ENCODE measurements at places on chromosomes 6 and 20.

DNA sequence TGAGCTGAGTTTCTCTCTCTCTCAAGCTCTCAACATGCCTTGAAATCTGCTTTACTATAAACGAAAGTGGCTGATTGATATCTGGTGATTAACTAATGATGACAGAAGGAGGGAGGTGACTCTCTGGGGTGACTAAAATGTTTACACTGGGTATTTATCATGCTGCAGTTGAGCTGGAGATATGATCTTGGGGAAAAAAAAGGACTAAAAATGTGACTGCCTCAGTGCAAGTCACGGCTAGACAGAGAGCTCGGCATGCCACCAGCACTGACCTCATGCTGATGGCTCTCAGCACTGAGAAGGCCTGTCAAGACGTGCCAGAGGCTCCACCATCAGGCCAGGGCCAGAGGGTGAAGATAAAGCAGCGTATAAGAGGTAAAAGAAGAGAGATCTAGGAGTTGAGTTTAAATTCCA, 103.1 kb upstream of the SPACA1 start:
- no peak for DNase-seq

DNA sequence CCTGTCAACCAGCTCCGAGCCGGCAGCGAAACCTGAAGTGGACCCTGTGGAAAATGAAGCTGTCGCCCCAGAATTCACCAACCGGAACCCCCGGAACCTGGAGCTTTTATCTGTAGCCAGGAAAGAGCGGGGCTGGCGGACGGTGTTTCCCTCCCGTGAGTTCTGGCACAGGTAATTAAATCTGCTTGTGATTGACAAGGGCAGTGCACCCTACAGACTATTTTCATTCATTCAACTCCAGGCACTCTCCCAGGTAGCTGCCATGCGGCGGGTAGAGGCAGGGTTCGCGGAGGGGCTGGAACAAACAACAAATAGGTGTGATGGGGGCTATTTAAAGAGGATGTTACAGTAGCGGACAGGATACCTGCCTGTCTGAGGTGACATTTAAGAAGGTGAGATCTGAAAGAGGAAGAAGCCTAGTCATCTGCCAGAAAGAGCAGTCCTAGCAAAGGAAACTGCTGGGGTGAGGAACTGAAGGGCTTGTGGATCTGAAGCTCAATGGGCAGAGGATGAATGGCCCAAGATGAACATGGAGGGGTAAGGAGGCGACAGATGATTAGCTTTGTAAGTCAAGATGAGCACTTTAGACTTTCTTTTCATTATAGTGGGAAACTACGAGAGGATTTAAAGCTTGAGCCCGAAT, 810 bp downstream of the MRPL18 start:
- DNase-seq: no peak

- DNase-seq: no peak
Observed at GRCh38 chr6:124723671-124724070, 238.6 kb upstream of the RNF217 start.

GRCh38 chr20:1375515-1375914, 17.3 kb downstream of the FKBP1A start:
- DNase-seq: no peak

- peak; percentile 63 for DNase-seq
Observed at GRCh38 chr6:28807682-28808280, 116.0 kb downstream of the TRIM27 start.

DNA sequence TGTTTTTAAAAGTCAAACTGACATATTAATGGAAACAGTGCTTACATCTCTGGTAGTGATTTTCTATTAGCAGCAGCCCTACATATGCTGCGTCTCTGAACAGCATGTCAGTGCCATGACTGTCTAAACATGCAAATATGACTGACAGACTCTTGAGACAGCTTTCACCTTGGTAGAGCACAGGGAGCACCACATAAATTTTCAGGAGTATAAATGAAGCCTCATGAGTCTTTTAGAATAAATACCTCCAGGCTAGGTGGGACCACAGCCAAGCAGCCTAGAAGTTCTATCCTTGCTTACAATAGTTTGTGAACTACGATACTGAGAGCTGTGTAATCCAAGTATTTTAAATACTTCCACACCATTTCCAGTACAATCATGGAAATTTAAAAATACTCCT, 410.7 kb upstream of the RUNX2 start:
- DNase-seq: no peak

DNA sequence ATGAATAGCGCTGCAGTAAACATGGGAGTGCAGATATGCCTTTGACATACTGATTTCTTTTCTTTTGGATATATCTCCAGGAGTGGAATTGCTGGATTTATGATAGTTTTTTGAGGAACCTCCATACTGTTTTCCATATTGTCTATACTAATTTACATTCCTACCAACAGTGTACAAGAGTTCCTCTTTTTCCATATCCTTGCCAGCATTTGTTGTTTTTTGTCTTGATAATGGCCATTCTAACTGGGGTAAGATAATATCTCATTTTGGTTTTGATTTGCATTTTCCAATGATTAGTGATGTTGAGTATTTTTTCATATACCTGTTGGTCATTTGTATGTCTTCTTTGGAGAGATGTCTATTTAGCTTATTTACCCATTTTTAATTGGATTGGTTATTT, 3.3 kb downstream of the SYCP2L start:
- no peak for DNase-seq

- DNase-seq: no peak
Observed at GRCh38 chr6:96645106-96645505, 82.2 kb downstream of the FHL5 start.

DNA sequence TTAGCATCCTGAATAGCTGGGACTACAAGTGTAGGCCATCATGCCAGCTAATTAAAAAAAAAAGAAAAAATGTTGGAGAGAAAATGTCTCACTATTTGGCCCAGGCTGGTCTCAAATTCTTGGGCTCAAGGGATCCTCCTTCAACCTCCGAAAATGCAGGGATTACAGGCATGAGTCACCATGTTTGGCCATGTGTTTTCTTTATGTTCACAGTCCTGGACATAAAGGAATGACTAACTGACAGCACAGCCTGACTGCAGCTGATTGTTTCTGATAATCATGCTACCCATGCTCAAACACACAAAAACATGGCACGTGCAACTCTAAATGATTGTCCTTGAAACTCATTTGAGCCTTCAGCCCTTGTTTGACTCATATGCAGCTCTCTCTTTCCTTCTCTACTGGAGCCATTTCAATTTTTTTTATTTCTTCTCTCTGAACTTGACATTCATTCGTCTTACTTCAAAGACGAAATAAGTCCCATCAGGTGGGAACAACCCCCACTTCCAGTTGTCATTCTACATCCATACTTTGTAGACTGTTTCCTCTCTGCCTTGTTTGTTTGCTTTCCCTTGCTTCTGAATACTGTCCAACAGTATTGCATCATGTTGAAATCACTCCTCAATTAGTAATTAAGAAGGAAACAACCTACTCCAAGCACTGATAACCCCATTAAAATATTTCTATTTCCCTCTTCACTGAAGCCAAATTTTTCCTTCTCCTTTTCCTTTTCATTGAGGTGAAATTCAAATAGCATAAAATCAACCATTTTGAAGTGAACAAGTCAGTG, 413.0 kb downstream of the BMP2 start:
- DNase-seq: no peak

GRCh38 chr6:5677219-5678000, 329.3 kb downstream of the NRN1 start:
- DNase-seq: no peak

DNA sequence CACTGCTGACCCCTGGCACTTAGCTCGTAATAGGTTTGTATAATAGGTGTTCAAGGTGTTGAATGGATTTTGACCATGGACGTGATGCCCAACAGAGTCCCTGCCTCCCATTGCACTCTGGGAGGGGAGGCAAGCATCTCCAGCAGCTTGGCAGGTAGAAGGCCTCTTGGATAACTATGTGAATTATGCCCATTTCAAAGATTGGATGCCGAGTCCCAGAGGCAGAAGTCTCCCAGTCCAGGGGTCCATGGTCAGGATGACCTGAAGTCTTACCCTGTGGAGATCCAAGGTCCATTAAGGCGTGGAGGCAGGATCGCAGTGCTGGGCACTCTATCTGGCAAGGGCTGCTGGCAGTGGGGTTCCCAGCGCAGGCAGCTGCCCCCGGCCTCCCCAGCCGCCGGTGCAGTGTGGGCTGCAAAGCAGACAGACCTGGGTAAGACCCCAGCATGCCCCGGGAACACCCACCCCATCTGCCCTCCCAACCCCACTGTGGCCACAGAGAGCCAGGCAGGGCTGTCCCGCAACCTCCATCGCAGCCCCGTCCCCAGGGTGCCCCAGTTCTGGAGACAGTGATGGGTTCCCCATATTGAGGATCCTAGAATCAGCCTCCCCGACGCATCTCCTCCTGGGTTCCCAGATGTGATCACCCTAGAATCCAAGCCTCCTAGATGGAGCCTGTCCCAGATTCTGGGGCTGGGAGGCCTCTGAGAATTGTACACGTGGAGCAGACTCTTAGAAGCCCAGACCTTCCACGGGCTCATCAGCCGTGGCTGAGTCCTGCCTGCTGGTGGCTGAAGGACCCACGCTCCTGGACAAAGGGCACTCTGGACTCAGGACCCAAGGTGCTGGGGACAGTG, 44.6 kb downstream of the APCDD1L start:
- no peak for DNase-seq

GRCh38 chr6:113414511-113414910, 442.6 kb upstream of the MARCKS start:
- peak; percentile 77 for DNase-seq

- no peak for DNase-seq
Observed at GRCh38 chr6:41464481-41464880, 81.7 kb upstream of the FOXP4 start.

- DNase-seq: no peak
Observed at GRCh38 chr20:54047720-54048119, 22.7 kb downstream of the BCAS1 start.

- DNase-seq: no peak
Observed at GRCh38 chr6:14849185-14849584, 396.7 kb upstream of the JARID2 start.

DNA sequence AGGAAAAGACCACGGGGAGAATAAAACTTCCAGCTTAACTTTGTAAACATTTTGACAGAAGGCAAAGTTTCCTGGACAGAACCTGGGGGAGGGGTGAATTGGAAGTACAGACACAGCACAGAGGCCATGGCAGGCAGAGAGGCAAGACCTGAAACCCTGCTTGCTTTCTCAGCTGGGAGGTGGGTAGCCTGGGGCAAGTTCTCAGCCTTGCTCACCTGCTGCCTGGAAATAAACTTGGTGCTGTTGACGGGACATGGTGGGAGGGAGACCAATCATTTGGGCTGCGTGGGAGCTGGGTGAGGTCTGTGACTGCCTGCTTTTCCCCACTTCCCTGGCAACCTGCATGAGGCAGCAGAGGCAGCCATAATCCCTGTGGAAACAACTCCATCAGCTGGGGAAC, 221.3 kb downstream of the MOXD1 start:
- no peak for DNase-seq

- no peak for DNase-seq
Observed at GRCh38 chr6:166381381-166381732, 1.4 kb downstream of the MPC1 start.

DNA sequence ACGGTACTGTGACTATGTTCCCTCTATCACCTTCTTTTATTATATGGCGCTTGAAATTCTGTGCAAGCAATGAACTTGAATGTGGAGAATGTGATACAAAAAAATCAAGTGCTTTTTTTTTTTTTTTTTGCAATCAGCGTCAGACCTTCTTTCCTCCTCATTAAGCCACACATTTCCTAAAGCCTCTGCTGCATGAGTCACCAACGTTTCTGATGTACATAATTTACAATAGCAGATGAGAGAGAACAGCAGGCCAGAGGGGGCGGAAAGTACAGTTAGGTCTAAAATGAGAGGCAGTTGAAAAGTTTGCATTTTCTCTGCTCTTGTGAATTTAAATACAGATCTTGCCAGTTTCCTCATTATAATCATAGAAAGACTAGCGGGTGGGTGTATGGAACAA, 114.6 kb upstream of the RIPOR2 start:
- DNase-seq: peak; percentile 56

DNA sequence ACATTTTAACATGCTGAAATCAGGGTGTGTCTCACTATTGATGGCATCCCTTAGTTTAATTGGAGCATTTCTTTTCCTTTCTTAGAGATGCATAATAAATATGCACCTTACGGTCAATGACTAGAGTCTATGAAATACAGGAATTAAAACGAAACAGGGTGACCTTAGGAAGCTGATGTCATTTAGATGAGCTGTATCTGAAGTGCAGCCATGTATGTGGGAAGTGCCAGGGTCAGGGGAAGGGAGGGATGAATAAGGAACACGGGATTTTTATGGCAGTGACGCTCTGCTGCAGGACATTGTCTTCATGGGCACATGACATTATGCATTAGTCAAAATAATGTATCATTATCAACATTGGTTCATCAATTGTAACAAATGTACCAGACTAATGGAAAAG, 84.0 kb downstream of the AGPAT4 start:
- DNase-seq: no peak

- DNase-seq: no peak
Observed at GRCh38 chr6:20084411-20084810, 127.9 kb downstream of the MBOAT1 start.

DNA sequence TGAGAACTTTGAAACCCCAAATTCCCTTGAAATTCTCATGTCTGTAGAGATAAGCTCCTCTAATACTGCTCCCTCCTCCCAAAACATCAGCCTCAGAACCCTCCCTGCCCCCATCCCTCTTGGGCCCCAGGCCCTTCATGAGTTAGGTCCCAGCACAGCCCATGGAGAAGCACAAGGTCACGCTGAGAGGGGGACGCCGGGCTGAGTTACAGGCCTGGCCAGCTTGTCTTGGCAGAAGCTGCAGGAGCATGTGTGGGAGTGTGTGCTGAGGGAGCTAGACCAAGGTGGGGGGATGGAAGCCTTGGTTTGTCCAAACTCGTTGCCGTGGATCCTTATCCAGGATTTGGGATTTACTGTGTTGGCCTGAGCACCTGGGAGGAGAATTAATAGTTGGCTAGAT, 8.5 kb upstream of the PTCRA start:
- no peak for DNase-seq

GRCh38 chr6:53418288-53418687, 69.5 kb upstream of the ELOVL5 start:
- no peak for DNase-seq

- peak; percentile 48 for DNase-seq
Observed at GRCh38 chr6:40947876-40948526, 91.0 kb downstream of the UNC5CL start.

DNA sequence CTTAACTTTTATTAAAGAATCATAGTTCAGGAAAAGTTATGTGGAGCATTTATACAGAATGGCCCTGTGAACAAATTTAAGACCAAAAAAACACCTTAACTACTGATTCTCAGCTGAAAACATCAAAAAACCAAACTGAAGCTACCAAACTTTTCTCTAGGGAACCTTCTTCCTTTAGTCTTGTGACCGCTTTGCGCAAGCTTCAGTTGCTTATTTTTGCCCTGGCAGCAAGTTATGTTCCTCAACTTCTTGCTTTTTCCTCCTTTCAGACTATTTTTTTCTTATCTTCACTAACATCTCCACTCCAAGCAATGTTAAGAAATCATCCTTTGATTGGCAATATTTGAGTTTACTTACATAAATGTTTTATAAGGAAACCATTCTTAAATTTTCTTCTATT, 100.1 kb downstream of the MYB start:
- DNase-seq: no peak

- DNase-seq: no peak
Observed at GRCh38 chr6:144259986-144260385, 25.1 kb upstream of the UTRN start.

Measured in kidney capillary endothelial cell (primary cell).